B cell (primary cell): ENCODE measurements at places on chromosomes 11 and 22. TPM values are rescaled to one million over a fixed set of nuclear protein-coding genes. Genes with fewer than 3 reads are reported as not detected.

DNA sequence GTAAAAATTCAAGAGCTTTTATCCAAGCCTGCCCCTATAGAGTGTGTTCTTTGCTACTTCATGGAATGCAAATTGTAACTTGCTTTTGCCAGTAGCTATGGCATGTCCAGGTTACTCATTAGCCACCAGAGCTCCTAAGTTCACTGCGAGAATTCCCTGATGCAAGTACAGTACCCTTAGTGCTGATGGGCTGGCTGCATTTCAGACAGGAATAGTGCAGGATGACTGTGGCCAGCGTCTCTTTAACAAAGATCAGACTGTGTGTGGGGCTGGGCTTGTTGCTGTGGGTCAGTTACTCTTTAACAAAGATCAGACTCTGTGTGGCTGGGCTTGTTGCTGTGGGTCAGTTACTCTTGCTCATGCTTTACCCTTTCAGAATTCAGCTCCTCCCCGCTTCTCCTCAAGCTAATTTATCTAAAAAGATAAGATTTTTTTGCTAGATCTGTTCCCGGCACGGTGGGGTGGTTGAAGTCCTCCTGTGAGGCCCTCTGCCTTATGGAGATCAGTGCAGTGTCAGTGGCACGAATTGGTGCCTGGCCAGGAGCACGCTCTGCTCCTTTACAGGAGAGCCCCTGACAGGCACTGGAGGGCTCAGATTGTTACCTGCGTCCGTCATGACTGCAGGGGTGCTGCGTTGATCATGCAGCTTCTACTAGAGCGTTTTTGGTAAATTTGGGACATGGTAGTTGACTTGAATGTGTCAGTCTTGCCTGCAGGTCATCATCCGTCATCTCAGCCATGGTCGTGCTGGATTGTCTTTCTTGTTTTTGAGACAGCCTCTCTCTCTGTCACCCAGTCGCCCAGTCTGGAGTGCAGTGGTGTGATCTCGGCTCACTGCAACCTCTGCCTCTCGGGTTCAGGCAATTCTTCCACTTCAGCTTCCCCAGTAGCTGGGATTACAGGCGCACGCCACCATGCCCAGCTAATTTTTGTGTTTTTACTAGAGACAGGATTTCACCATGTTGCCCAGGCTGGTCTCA is 27.0 kb downstream of the AP2A2 start:
- no peak overlapping the region for H3K27ac ChIP-seq
- DNase-seq: no peak
- H3K36me3 ChIP-seq: no peaks in the 10 kb centered on the region
- peaks cover 18% of the 10 kb centered on the region for H3K4me1 ChIP-seq

Gene SPDYC
- polyA plus RNA-seq: not detected in 2 replicates

Gene TRIM51
- not detected in 2 replicates for polyA plus RNA-seq

DNA sequence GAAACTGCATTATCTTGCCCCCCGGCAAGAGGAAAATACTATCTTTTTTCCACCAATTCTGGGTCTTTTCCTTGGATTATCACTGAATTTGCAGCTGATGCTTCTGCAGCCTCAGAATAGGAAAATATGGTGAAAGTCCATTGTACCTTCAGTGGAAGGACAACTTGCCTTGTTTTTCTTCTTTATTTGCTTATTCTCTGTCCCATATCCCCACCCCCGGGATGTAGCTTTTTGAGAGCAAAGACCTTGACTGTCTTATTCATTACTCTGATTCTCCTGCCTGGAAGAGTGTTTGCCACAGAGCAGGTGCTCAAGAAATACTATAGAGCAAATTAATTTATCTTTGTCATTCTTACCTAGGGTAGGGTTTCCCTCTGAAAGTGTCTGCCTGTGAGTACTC is 29.5 kb downstream of the UBASH3B start:
- no peaks in the 10 kb centered on the region for H3K36me3 ChIP-seq
- H3K4me1 ChIP-seq: peaks cover 4% of the 10 kb centered on the region
- H3K27ac ChIP-seq: no peak overlapping the region
- no peak for DNase-seq
- no peak overlapping the region for H3K4me3 ChIP-seq

DNA sequence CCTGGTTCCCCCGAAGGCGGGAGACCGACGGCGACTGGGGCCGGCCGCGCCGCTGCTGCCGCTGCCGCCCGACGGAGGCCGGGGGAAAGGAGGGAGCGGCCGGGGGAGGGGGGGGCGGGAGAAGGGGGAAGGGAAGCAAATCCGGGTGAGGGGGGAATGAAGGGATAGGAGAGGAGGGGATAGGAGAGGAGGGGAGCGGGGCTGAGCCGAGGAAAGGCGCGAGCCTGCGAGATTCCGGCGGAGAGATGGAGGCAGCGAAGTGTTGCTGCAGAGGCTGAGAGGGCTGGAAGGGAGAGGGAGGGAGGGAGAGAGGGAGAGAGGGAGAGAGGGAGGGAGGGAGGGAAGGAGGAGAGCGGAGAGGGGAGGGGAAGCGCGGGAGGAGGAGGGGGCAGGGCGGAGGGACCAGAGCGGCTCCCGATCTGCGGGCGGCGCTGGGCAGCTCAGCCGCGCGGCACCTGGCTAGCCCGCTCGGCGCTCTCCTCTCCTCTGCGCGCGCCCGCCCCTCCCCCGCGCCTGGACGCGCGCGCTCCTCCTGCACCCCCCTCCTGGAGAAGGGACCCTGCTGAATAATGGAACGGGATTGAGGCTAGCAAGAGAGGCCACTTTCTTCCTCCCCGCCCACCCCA is 52.3 kb downstream of the SLC22A12 start:
- no peak overlapping the region for H3K4me3 ChIP-seq
- no peaks in the 10 kb centered on the region for H3K27me3 ChIP-seq
- peaks cover 23% of the 10 kb centered on the region for H3K4me1 ChIP-seq
